GM12864 (cell line): ENCODE measurements at places on chromosomes 7 and 10.
A peak's percentile ranks its signal among the peaks of the same experiment; 100 is the strongest.

DNA sequence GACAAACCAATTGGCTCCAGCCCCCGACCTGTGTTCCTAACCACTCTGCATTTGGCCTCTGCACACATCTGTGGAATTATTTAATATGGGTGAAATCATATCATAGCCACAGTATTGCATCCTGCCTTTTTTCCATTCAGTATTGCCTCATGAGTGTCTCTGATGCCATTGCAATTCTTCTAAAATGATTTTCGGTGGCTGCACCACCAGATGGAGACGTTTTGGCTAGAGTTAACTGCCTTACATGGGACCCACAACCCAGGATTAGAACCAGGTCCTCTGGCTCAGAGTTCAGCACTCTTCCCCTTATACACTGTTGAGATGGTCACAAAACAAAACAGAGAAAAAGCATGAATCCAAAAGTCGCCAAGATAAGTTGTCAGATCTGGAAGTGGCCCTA is 180.8 kb downstream of the EMX2 start:
- no peak for DNase-seq

- peak; percentile 82 for DNase-seq
Measured at GRCh38 chr10:70355051-70356021, 27.1 kb downstream of the LRRC20 start.

- peak; percentile 8 for DNase-seq
Measured at GRCh38 chr10:31242902-31243301, 76.1 kb upstream of the ZEB1 start.

- DNase-seq, result no peak
Measured at GRCh38 chr10:100009283-100009792, 409 bp downstream of the DNMBP start.

GRCh38 chr7:44867073-44867995 is 18.0 kb downstream of the PURB start:
- no peak for DNase-seq

GRCh38 chr10:26509307-26509706 is 71.2 kb downstream of the APBB1IP start:
- no peak for DNase-seq

- no peak for DNase-seq
Measured at GRCh38 chr7:21980926-21981500, 35.3 kb upstream of the CDCA7L start.

- no peak for DNase-seq
Measured at GRCh38 chr10:123249894-123250293, 95.7 kb downstream of the BUB3 start.

- no peak for DNase-seq
Measured at GRCh38 chr10:98172073-98172472, 37.6 kb downstream of the R3HCC1L start.

DNA sequence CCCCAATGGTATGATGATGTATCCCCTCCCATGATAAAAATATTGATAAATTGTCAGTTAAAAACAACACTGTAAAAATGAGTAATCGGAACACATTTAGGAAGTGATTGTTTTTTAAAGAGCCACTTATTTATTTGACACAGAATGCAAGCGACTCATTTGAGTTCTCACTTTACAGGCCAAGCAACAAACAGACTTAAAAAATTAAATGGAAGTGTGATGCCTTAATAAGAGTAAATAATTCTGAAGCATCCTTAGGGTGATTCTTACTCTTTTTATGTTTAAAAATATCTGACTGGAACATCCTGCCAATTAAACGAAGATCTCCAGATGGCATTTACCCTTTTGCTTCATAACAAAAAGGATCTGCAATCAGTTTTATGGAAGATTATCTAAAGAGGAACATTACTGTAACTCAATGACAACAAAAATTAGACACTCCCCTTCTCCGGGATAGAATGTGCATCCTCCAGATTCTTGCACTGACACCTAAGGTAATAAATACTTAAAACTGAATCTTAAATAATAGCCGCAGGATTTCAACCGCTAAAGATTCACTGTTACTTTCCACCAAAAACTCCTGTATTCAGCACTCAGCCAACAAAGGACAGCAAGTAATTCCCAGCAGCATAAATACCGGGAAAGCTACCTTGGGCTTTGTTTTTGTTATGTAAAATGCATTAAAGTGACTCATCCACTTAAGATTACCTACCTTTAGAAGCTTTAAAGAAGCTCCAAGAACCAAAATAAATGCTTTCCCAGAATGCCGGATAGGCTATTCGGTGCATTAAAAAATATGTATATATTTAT is 1.7 kb downstream of the CACNA2D1 start:
- no peak for DNase-seq

- no peak for DNase-seq
Measured at GRCh38 chr7:12637819-12638592, 49.4 kb upstream of the ARL4A start.

DNA sequence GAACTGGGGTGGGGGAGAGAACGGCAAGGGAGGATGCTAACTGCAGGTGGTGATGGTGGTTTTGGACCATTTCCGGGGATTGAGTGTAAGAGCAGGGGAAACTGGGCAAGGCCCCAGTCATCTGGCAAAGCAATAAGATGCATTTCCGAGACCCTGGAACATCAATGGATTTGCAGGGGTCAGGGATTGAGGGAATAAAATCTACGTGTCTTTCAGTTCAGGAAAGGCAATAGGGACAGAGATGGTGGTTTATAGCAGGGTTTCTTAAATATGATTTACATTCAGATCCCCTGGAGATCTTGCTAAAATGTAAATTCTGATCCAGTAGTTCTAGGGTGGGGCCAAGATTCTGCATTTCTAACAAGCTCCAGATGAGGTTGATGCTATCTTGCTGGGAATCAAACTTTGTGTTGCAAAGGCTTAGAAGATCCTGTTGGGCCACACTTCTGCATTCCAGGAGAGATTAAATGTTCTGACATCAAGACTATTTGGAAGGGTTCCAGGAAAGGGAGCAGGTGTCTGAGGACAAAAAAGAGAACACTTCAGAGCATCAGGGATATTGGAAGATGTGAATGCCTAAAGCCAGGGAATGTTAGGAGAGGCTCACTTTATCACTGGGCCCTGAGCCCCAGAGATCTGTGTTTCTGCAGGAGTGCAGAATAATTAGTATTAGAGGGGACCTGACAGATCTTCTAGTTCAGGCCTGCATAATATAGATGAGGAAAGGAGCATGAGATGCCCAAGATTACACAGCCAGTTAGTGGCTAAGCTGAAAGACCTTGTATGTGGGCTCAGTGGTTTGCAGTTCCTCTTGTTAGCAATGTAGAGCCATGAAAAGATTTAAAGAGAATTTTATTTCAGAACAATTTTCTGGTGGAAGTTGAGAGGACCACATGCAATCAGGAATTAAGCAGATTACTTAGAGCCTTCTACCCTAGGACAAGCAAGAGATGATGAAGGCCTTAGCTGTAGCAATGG is 32.4 kb downstream of the BLNK start:
- no peak for DNase-seq

GRCh38 chr10:62779487-62780248 is 24.9 kb upstream of the ADO start:
- peak; percentile 74 for DNase-seq

DNA sequence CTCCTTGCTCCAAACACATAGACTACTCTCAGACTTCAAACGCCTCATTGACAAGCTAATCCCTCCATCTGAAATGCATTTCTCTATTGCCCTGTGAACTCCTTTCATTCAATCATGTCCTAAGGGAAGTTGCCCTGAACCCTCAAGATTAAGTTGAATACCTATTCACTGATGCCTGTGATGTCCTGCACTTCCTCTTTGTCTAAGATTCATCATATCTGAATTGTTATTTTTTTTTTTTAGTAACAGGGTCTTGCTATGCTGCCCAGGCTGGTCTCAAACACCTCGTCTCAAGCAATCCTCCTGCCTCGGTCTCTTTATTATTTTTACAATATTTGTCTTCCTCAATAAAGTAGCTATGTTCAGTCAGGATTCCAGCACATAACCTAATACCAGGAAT is 3.2 kb downstream of the PSMA2 start:
- no peak for DNase-seq

DNA sequence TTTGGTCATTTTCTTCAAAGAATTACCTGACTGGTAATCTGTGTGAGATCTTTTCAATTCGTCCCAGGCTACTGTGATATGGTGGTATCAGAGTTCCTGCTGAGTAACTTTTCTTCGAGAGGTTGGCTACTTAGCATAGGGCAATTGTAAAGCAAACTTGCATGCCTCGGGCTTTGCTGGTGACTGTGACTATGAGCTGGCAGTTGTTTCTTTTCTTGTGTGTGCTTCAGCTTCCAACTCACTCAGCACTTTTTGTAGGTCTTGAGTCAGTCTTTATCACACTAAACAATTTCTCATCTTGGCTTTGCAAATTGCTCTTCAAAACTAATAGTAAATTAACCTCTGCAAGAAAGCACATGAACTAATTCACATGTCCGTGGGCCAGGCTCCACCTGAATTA is 44.3 kb downstream of the PRR15 start:
- DNase-seq, result no peak

DNA sequence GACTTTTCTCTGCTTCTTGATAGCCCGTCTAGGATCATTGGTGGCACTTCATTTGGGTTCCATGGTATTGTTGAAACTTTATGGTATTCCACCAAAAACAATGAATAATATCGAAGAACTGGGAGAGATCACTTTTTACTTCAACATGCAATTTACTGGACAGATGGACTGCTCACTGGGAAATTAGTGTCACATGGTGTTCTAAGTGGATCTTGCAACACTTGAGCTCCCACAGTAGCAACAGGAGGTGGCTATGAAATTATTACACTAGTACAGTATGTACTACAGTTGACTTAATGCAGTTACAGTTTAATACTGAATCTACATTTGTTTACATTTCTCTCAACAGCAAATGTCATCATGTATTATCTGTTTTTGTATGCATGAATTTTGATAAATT is 997.3 kb downstream of the REEP3 start:
- DNase-seq, result no peak

DNA sequence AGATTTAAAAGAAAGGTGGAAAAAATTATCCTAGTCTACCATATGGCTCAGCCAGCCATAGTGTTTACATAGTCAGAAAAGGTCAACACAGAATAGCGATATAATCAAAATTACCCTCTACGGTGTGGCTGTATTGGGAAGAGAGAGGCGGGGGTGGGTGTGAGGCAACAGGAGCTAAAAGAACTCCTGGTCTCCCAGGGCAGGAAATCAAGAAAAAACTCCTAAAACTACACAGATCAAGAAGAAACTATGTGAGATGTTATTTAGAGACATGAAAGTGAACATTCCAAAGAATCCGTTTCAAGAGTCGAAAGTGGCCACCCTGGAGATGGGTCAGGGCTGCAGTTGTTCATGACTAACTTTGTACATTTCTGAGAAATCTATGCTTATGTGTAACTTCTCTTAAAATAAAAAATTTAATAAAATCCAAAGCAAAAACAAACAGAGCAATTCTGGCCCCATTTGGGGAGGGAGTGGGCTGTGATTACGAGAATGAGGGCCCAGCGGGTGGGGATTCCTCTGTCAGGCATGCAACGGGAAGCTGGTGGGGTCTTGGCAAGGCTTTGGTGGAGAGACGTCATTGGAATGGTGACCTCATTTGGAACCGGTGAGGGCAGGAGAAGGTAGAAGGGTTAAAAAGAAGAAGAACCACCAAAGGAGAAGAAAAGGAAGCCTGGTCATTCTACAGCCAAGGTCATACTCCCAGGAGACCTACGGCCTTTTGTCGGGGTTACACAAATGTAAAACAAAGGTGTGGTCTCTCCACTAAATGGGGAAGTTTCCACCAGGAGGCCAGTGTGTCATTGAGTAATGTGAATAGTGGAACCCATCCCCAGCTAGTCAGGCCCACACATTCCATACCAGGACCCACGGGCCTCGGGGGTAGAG is 71.2 kb upstream of the DUSP5 start:
- DNase-seq, result no peak

DNA sequence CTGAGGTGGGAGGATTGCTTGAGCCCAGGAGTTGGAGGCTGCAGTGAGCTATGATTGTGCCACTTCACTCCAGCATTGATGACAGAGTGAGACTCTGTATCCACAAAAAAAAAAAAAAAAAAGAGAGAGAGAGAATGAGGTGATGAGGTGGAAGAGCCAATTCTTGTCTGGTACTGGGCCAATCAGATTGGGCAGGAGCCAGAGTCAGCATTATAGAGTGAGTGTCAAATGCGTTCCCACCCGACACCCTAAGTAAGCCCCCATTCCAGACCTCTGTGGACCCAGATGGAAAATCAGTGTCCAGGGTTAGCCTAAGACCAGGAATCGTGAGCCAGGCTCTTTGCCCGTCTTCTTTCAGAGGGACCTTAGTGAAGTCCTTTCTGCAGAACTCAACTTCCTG is 83.9 kb downstream of the WIPF3 start:
- no peak for DNase-seq

GRCh38 chr7:47885309-47885986 is 62.8 kb downstream of the PKD1L1 start:
- no peak for DNase-seq

DNA sequence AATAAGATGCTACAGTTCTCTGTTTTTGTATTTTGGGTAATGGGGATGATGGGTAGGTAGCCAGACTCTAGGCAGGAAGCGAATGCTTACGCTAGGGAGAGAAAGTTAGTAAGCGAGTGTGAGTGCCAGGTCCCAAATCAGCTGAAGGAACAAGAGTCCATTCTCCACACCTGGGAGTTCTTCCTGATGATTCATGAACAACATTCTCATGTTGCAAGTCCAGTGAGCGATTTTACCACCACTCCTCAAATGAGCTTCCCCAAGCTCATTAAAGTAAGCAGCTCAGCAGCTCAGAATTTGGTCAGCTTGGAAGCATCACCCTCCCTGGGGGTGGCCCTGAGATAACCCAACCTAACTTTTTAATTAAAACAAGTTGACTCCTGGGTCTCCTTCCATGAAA is 27.3 kb downstream of the SH3PXD2A start:
- no peak for DNase-seq

- peak; percentile 2 for DNase-seq
Measured at GRCh38 chr7:108063520-108063933, 60.6 kb upstream of the LAMB1 start.

GRCh38 chr10:86950349-86950748 is 7.1 kb downstream of the MMRN2 start:
- no peak for DNase-seq

- DNase-seq, result no peak
Measured at GRCh38 chr7:30771880-30772425, 736 bp downstream of the MINDY4 start.

- no peak for DNase-seq
Measured at GRCh38 chr7:25897261-25897782, 254.7 kb upstream of the NFE2L3 start.

GRCh38 chr7:137820677-137821420 is 25.9 kb downstream of the DGKI start:
- no peak for DNase-seq

GRCh38 chr10:112214298-112214926 is 30.8 kb upstream of the GPAM start:
- no peak for DNase-seq
